ENCODE measurements at places on chromosomes 7 and 10. TPM values are rescaled to one million over a fixed set of nuclear protein-coding genes. Genes with fewer than 3 reads are reported as not detected.

DNA sequence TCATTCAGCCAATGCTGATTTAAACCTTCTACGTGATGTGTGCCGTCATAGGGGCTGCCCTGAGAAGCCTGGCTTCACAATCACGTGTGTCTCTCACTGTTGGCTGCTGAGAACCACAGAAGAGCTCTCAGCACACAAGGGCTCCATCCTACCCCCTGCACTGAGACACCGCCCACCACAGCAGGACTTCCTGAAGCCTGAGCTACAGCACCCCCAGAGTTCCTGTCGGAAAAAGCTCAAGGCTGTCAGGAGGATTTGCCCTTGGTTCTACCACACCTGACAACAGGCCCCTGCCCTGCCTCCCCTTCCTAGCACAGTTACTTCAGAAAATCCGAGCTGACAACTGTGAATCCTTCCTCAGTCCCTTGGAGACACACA, 191.9 kb downstream of the MAD1L1 start:
- peaks cover 18% of the 10 kb centered on the region for H3K4me1 ChIP-seq
- no peak overlapping the region for H3K4me3 ChIP-seq
- no peak for DNase-seq
- no peaks in the 10 kb centered on the region for H3K27me3 ChIP-seq
- no peaks in the 10 kb centered on the region for H3K36me3 ChIP-seq
- H3K27ac ChIP-seq: no peak overlapping the region

GRCh38 chr10:83603708-83604107, 535.6 kb upstream of the GHITM start:
- DNase-seq: peak; percentile 55
- H3K27ac ChIP-seq: no peak overlapping the region
- no peaks in the 10 kb centered on the region for H3K36me3 ChIP-seq
- peaks cover 8% of the 10 kb centered on the region for H3K4me1 ChIP-seq

CALML5 gene
- not detected for polyA plus RNA-seq

GRCh38 chr10:99470327-99470726, 39.9 kb upstream of the GOT1 start:
- H3K27me3 ChIP-seq: no peaks in the 10 kb centered on the region
- H3K4me3 ChIP-seq: no peak overlapping the region
- no peaks in the 10 kb centered on the region for H3K4me1 ChIP-seq

ABCA13 gene
- polyA plus RNA-seq: not detected

SRRM3 gene
- not detected for polyA plus RNA-seq

DNA sequence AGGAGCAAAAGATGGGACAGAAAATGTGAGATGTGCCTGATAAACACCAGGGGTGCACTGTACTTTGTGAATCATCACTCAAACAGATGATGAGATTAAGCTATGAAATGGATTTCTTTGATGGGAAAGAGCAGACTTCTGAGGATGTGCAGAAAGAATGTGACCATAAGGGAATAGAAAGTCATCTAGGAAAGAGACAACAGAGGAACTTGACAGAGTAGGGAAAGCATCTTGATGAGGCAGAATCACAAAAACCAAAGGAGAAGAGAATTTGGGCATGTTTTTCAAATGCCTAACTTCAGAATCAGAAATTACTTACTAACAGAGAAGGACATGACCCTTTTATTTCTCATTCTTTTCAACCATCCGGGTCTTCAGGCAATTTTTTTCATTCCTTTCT, 82.4 kb upstream of the LRRTM3 start:
- no peaks in the 10 kb centered on the region for H3K27me3 ChIP-seq
- no peak overlapping the region for H3K27ac ChIP-seq
- no peak for DNase-seq
- H3K4me1 ChIP-seq: no peaks in the 10 kb centered on the region

SEMA3E gene
- polyA plus RNA-seq: 1.1 TPM

DNA sequence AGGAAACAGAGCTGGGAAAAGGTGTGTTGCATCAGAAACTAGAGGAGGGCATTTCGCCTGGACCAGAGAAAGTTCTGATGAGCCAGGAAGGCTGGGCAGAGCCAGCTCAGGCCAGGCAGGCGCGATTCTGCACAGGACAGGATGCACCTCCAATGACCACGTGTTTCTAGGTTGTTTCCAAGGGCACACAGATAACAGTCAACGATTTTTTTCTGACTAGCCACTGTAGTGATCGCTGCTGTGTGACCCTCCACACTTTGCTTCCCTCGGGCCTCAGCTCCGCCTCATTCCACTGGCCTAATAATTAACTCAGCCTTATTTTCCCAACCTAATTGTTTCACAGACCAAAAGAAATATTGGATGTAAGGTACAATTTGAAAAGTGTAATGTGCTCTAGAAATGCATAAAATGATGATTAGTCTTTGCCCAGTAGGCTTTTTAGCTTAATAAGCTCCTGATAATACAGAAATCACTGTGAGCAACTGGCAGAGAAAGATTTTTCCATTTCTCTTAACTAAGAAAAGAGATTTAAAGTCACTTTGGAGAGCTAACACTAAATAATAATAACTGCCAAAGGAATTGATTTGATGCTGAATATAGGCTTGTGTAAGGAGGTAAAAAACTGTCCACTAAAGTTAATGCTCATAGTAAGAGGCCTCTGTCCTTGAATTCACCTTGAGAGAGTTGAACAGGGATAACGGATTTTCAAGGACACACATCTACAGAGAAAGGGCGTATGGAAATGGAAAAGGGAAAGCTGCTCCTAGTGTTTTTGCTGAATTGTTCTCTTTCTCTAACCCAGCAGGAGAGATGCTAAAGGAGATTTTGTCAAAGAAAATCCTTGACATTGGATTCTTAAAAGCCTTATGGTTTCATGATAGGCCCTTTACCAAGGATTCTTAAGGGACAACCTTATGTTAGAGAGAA, 291.0 kb upstream of the C7orf33 start:
- H3K4me3 ChIP-seq: no peak overlapping the region
- no peaks in the 10 kb centered on the region for H3K27me3 ChIP-seq
- no peaks in the 10 kb centered on the region for H3K4me1 ChIP-seq
- no peak overlapping the region for H3K27ac ChIP-seq
- no peak for DNase-seq

GRCh38 chr10:17616403-17617030, 657 bp downstream of the HACD1 start:
- H3K27me3 ChIP-seq: no peaks in the 10 kb centered on the region
- H3K4me1 ChIP-seq: no peaks in the 10 kb centered on the region
- no peak overlapping the region for H3K27ac ChIP-seq
- H3K36me3 ChIP-seq: no peaks in the 10 kb centered on the region
- peak overlapping the region; percentile 69 for H3K4me3 ChIP-seq
- no peak for DNase-seq
